ENCODE measurements at places on chromosomes 2 and 18.

DNA sequence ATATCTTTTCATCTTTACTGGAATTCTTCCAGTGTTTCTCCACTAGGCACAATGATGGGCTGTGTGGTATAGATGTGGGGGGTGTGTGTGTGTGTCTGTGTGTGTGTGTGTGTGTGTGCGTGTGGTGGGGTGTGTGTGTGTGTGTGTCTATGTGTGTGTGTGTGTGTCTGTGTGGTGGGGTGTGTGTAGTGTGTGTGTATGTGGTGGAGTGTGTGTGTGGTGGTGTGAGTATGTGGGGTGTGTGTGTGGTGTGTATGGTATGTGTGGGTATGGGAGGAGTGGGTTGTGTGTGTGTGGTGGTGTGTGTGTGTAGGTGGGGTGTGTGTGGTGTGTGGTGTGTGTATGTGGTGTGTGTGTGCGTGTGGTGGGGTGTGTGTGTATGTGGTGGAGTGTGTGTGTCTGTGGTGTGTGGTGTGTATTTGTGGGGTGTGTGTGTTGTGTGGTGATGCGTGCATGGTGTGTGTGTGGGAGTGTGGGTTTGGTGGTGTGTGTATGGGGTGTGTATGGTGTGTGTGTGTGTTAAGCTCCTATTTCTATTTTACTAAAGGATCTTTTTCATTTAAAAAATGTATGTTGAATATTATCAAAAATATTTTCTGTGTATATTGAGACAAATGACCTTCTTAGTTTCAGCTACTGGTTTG is 84.2 kb downstream of the IRS1 start:
- no peak for DNase-seq

DNA sequence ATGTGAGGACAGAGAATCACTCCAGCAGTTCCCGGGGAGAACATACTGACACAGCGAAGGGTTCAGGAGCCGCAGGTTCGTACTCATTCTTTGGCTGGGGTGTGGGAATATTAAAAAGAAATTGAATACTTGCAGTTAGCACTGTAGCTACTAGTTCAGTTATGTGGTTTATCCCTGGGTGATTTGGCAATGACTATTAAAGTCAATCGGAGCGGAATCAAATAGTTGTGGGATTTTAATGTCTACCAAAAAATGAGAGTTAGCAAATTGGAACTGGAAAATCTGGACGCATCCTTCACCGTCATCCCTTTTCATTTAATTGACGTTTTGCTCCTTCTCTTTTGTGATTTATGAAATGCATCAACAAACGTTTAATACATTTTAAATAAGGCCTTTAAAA is 50.8 kb downstream of the GBX2 start:
- DNase-seq, result no peak

GRCh38 chr18:4358618-4359017 is 96.5 kb downstream of the DLGAP1 start:
- no peak for DNase-seq

GRCh38 chr2:85019121-85019520 is 48.2 kb downstream of the KCMF1 start:
- no peak for DNase-seq

DNA sequence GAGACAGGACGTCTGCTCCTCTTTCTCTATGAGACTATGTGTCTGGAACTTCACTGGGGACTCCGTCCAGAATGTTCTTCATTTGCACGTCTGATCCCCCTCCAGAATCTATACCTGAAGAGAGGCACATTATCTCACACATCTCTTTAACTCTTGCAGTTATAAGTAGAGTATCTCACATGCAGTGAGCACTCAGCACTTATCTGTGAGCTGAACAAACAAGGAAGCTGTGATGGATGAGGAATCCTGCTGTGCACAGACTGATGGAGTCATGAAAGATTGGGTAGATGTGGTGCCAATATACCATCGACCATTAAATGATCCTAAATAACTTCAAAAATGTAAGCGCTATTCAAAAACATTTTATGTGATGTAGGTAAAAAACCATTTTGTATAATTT is 888.3 kb upstream of the CELF4 start:
- no peak for DNase-seq

DNA sequence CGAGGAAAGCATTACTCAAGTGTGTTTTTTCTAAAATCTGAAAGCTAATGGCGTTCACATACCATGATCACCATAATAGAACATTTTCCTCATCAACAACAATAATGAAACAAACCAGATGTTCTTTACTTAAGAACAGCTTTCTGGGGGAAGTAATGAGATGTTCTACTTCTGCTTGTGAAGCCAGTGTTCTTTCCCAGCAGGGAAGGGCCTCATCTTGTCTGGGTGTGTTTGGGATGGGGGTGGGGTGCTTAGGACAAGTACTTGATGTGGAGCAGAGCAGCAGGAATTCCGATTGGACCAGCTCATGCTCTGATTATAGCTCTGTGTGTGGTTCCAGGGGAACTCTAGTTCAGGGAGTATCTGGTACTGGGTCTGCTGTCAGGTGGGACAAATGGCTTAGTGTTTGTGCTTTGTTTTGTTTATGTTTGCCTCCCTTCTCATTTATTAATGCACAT is 163.0 kb upstream of the NOSTRIN start:
- DNase-seq, result no peak

GRCh38 chr2:200302940-200303727 is 3.4 kb upstream of the SPATS2L start:
- no peak for DNase-seq

DNA sequence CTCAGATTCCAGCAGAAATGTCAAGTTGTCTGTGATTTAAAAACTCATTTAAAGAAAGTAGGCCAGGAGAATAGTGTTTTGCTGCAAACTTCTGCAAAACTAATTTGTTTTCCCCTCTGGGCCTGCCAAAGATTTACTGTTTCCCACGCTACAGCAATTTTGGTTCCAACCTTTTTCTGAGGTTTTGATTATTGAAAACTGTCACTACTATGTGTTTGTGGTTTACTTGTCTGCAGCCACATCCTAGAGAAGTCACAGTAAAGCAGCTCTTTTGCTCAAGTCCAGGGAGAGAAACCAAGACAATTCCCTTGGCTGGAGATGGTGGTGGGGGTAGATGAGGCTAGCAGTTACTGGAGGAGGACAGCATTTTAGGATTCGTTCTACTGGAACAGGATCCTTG is 12.8 kb downstream of the IL1R2 start:
- DNase-seq, result no peak

Data from activated T-helper 1 cell treated with anti-CD3 and anti-CD28 coated beads, Interleukin-2, amount 50 U/mL, for 16 hours (primary cell).